EH (cell line): ENCODE measurements at places on chromosomes 5 and 9.

- no peak for DNase-seq
Observed at GRCh38 chr5:179862296-179862695, 3.7 kb upstream of the MRNIP start.

GRCh38 chr5:42020788-42021530 lies 95.9 kb downstream of the FBXO4 start:
- DNase-seq: peak; percentile 59

DNA sequence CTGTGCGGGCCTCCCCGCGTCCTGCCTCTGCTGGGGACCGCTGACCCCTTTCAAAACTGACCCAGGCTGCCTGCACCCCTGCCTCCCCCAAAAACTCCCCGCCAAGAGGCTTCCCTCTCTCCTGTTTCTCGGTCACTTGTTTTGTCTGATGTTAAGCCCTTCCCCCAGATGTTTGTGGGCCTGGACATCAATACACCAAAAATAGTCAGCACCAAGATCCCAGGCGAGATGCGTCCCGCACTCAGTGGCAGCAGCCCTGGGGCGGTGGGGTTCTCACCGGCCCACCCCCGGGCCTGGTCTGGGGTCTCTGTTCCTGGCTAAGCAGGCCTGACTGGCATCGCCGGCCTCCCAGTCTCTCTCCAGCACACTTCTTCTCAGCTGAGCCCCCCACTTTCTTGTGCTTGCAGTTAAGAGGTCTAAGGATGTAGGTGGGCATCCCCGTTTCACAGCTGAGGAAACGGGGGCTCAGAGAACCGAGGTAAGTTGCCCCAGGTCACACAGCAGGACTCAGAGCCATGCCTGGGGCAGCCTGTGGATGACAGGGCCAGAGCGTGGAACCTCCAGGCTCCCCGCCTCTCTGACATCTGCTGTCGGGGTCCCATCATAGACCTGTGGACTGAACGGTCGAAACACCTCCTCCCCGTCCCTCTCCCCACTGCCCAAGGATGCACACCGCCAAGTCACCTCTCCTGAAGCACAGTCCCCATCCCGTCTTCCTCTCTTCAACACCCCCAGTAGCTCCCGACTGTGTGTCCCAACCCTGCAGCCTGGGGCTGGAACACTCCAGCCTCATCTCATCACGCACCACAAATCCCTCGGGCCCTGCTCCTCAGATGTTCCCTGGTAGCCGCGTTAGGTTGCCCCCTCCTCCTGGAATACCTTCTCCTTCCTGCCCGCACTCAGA lies 16.8 kb downstream of the FIBCD1 start:
- no peak for DNase-seq

- no peak for DNase-seq
Observed at GRCh38 chr9:95349091-95350038, 31.9 kb upstream of the FANCC start.

- DNase-seq: peak; percentile 71
Observed at GRCh38 chr9:2413160-2413805, 208.3 kb upstream of the VLDLR start.
